ENCODE measurements at places on chromosomes 6 and 20.

- DNase-seq = no peak
These were observed 192.1 kb downstream of the KCNQ5 start for GRCh38 chr6:72813807-72814596.

- no peak for DNase-seq
These were observed 128.2 kb downstream of the PAK5 start for GRCh38 chr20:9710685-9711084.

DNA sequence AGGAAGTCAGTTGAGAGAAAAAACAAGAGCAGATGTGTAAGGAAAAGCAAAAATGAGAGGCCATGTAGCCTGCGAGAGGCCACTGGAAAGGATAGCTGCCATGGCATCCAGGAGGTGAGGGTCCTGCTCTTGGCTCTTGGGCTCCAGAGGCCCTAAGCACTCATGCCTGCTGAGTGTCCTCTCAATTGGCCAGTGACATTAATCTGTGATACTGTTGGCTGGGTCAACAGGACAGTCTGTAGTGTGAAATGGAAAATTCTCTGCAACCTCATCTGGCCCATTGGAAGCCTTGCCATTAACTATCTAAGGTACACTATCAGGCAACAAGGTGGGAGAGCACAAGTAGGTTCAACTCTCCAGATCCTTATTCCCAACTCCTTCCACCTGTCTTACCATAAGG, 180.9 kb downstream of the LY86 start:
- DNase-seq = no peak

- DNase-seq = peak; percentile 99
These were observed 662 bp upstream of the RALY start for GRCh38 chr20:33992923-33993575.

DNA sequence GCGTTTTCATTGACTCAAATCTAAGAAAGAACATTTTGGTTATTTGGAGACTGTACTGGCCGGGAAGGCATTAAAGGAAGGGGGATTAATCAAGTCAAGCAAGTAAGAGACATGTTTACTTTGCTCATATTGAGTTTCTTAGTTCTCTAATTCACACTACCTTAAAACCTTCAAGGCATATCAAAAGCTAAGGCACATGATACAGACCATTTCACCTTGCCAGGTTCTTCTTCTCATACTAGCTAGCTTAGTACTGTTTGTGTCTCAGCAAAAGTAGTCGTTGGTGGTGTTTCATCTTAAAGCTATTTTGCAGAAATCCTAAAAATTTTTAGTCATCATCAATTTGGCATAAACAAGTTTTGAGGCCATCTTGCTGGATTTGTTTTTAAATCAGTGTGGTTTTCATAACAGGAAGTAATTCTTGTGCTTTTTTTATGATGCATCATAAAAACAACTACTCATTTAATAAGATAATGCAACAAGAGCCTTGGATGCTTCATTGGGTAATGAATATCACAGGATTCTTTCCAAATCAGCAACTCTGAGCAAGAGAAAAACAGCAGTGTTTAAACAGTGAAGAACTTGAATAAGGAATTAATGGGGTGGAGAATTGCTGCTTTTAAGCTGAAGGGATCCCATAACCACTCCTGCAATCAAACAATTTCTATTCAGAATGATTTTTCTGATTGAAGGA, 425.3 kb downstream of the EPM2A start:
- DNase-seq = no peak

GRCh38 chr6:137570393-137570792, 76.2 kb upstream of the OLIG3 start:
- DNase-seq = no peak

Data from tibial nerve (tissue), 4 donors.